ENCODE measurements at places on chromosomes 4 and X.

GRCh38 chrX:93420525-93421082 lies 252.8 kb downstream of the NAP1L3 start:
- DNase-seq = peak; percentile 5

- peak; percentile 28 for DNase-seq
Observed at GRCh38 chr4:20126906-20127305, 124.8 kb upstream of the SLIT2 start.

- no peak for DNase-seq
Observed at GRCh38 chr4:165450871-165451270, 72.1 kb downstream of the CPE start.

DNA sequence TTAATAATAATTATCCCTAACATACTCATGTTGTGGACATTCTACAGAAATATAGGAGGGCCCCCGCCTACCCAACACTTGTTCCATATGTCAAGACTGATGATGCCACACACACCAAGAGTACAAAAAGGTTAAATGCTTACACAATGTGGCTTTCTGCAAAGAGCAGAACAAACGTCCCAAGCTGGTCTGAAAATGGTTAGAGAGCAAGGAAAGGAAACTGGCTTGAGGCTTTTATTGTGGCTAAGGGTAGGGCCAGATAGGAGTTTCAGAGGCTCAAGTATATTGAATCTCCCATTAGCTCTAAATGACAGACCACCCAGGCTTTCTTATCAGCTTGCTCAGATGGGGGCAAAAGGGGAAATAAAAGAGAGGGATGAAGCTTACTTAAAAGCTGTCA lies 134.1 kb upstream of the C1QTNF7 start:
- DNase-seq = no peak

DNA sequence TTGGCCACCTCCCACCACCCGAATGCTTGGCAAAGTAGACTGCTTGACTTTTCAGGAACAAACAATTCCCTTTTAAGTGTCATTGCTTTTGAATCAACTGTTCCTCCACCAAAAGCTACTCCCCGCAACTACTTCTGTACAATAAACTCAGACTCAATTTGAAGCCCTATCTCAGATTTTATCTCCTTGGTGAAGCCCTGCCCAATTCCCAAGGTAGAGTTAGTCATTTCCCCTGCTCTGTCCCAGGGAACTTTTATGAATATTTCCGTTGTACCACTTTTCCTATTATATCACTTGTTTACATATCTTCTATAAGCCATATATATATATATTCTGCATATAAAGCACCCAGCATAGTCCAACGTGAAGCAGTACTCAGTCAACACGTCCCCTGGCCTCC lies 102.8 kb downstream of the C4orf51 start:
- DNase-seq = peak; percentile 25

GRCh38 chr4:48681856-48682255 lies 98.2 kb downstream of the FRYL start:
- DNase-seq = peak; percentile 69

GRCh38 chr4:20764366-20764992 lies 64.2 kb downstream of the PACRGL start:
- no peak for DNase-seq
